ENCODE measurements at places on chromosomes 1 and 21. TPM values are rescaled to one million over a fixed set of nuclear protein-coding genes. Genes with fewer than 3 reads are reported as not detected.

KLF17 gene
- total RNA-seq = not detected

DMRTA2 gene
- total RNA-seq = 6.5 TPM

DISC1 gene
- total RNA-seq = 0.99 TPM

SAMSN1 gene
- not detected for total RNA-seq

HES4 gene
- total RNA-seq = 58.9 TPM

ATF6 gene
- total RNA-seq = 12.4 TPM

SPRR2A gene
- total RNA-seq = 8.3 TPM

C1orf87 gene
- total RNA-seq = not detected

AURKAIP1 gene
- total RNA-seq = 230 TPM

TMIGD3 gene
- not detected for total RNA-seq

CLCA4 gene
- 6.5 TPM for total RNA-seq

CELA2A gene
- not detected for total RNA-seq

HFM1 gene
- total RNA-seq = 0.07 TPM

GJB3 gene
- 115 TPM for total RNA-seq

RGS7 gene
- total RNA-seq = not detected
